ENCODE measurements at places on chromosomes 2 and 18. TPM values are rescaled to one million over a fixed set of nuclear protein-coding genes. Genes with fewer than 3 reads are reported as not detected.

The GALNT5 gene
- 0.10 TPM for total RNA-seq

The ST8SIA5 gene
- 1.0 TPM for total RNA-seq

The LIMS1 gene
- total RNA-seq = 38.7 TPM

The COL4A4 gene
- total RNA-seq = 0.62 TPM

The FER1L5 gene
- total RNA-seq = not detected

The RTKN gene
- total RNA-seq = 4.6 TPM

The SCYGR5 gene
- total RNA-seq = not detected

The CDH20 gene
- total RNA-seq = not detected

The AKAIN1 gene
- total RNA-seq = not detected

The EML6 gene
- total RNA-seq = 1.1 TPM

The PLEKHH2 gene
- total RNA-seq = 0.26 TPM

The COL4A3 gene
- total RNA-seq = 0.62 TPM

The ELOA2 gene
- total RNA-seq = not detected

The ITPRIPL1 gene
- total RNA-seq = 48.2 TPM

The ASB18 gene
- total RNA-seq = not detected

The CYBRD1 gene
- total RNA-seq = 5.2 TPM

The NT5C1B gene
- total RNA-seq = not detected

The ALPP gene
- not detected for total RNA-seq

The SCN9A gene
- 1.0 TPM for total RNA-seq

The ALLC gene
- total RNA-seq = not detected

The ERICH2 gene
- not detected for total RNA-seq

The EPB41L5 gene
- 4.2 TPM for total RNA-seq

The GAREM2 gene
- 4.1 TPM for total RNA-seq

The POTEJ gene
- total RNA-seq = not detected

The REG1B gene
- total RNA-seq = not detected

The C2orf92 gene
- total RNA-seq = 13.6 TPM

The ICA1L gene
- 5.2 TPM for total RNA-seq

The PSTPIP2 gene
- total RNA-seq = 29.5 TPM

The NAT8 gene
- total RNA-seq = not detected

The GPR155 gene
- 3.2 TPM for total RNA-seq
